Thyroid gland (tissue), 4 donors: ENCODE measurements at places on chromosomes 7 and 10. TPM values are rescaled to one million over a fixed set of nuclear protein-coding genes. Genes with fewer than 3 reads are reported as not detected.

Gene FAM237B
- not detected for total RNA-seq

Gene ABCB1
- total RNA-seq, result 5.5 TPM

Gene GRM3
- not detected for total RNA-seq

Gene FKBP6
- total RNA-seq, result not detected

Gene UMAD1
- total RNA-seq, result 42.9 TPM

Gene AZGP1
- 1.6 TPM for total RNA-seq

DNA sequence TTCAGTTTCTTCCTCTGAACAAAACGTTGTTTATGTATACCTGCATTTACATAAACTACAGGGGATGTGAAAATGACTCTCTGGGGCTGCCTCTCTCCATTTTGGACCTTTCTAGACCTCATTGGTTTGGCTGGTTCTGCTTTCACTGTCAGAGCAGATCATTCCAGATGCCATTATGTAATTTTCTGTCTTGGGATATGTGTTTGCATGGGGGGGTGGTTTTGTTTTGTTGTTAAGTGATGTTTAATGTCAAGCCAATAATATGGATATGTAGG is 172.4 kb downstream of the LRRC4 start:
- no peaks in the 10 kb centered on the region for H3K27me3 ChIP-seq
- no peak overlapping the region for H3K4me3 ChIP-seq
- H3K36me3 ChIP-seq, result no peaks in the 10 kb centered on the region
- H3K27ac ChIP-seq, result no peak overlapping the region
- DNase-seq, result no peak

- no peaks in the 10 kb centered on the region for H3K27me3 ChIP-seq
- DNase-seq, result no peak
- peaks cover 19% of the 10 kb centered on the region for H3K4me1 ChIP-seq
- no peaks in the 10 kb centered on the region for H3K36me3 ChIP-seq
- H3K27ac ChIP-seq, result no peak overlapping the region
Observed at GRCh38 chr10:113978802-113979201, 64.9 kb upstream of the ADRB1 start.

GRCh38 chr7:23014681-23015080 is 751 bp upstream of the HYCC1 start:
- no peak overlapping the region for H3K27ac ChIP-seq
- H3K36me3 ChIP-seq, result no peaks in the 10 kb centered on the region
- no peak for DNase-seq
- no peaks in the 10 kb centered on the region for H3K27me3 ChIP-seq
- H3K4me1 ChIP-seq, result peaks cover 6% of the 10 kb centered on the region

DNA sequence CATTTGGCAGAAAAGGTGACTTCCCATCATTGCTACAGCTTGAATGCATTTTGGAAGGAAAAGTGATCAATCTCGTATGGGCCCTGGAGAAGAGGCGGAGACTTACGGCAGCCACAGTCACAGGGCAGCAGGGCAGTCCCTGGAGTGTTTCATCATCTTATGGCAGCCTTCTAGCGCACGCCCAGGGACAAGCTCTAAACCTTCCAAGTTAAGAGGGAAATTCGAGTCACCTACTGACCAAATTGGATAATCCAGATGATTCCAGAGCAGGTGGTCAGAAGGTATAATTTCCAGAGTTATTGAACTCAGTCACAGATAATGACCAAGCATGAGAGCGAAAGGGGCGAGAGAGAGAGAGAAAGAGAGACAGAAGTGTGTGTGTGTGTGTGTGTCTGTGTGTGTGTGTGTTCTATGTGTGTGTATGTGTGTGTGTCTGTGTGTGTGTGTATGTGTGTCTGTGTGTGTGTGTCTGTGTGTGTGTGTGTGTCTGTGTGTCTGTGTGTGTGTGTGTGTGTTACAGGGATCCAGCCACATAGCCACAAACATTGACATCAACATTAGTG is 123.7 kb upstream of the ADAM12 start:
- no peaks in the 10 kb centered on the region for H3K27me3 ChIP-seq
- no peak for DNase-seq
- no peak overlapping the region for H3K4me3 ChIP-seq
- H3K4me1 ChIP-seq, result no peaks in the 10 kb centered on the region
- no peaks in the 10 kb centered on the region for H3K36me3 ChIP-seq

DNA sequence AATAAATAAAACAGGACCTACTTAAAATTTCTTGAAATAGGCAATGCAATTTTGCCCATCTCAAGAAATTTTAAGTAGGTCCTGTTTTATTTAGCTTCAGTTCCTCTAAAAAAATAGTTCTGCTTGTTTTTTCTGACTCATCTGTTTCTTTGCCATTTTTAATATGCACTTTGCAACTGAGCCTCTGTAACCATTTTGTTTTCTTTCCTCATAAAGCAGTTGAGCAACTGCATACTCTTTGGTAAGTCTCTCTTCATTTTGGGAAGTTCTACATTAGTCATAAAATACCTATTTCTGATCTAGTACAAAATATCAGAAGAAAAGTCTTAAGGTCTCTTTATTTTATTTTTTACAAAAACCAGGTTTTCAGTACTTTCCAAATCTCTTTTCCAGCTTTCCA is 18.0 kb downstream of the TAS2R40 start:
- no peak overlapping the region for H3K4me3 ChIP-seq
- DNase-seq, result no peak
- no peaks in the 10 kb centered on the region for H3K27me3 ChIP-seq
- H3K4me1 ChIP-seq, result no peaks in the 10 kb centered on the region
- no peaks in the 10 kb centered on the region for H3K36me3 ChIP-seq

DNA sequence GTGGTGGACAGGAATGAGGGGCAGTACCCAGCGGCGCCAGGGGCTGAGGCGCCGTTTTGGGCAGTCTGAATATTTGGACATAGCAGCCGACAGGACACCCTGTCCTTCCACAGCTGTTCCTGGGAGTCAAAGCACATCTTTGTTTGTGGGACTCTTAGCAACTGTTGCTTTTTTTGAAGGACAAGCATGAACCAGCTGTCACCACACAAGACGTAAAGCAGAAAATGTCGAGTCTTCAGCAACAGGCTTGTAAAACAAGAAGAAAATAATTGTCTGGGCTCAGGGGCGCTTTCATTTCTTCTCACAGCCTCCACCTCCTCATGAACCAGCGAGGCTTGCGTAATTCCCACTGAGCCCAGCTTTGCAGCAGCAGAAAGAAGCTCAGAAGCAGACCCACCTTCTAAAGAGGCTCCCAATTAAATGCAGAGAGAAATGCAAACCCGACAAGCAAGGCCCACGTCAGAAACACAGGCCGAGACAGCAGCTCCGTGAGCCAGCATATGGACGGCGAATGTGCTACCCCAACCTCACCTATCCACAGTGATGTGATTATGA is 68.9 kb upstream of the DNAAF5 start:
- no peak overlapping the region for H3K27ac ChIP-seq
- H3K36me3 ChIP-seq, result no peaks in the 10 kb centered on the region
- DNase-seq, result no peak

- no peak overlapping the region for H3K27ac ChIP-seq
- H3K4me1 ChIP-seq, result peaks cover 20% of the 10 kb centered on the region
- no peak overlapping the region for H3K4me3 ChIP-seq
- no peaks in the 10 kb centered on the region for H3K27me3 ChIP-seq
- no peaks in the 10 kb centered on the region for H3K36me3 ChIP-seq
- no peak for DNase-seq
Observed at GRCh38 chr7:75631711-75632110, 107.0 kb downstream of the HIP1 start.

- DNase-seq, result no peak
- no peaks in the 10 kb centered on the region for H3K36me3 ChIP-seq
- H3K4me3 ChIP-seq, result no peak within 1 kb of the TSS
Observed at GRCh38 chr10:122560279-122560804, at the start of gene DMBT1. Gene DMBT1 (plus strand): TSS chr10:122560754. CDS start chr10:122560771, 17 bp downstream.

- no peaks in the 10 kb centered on the region for H3K27me3 ChIP-seq
- H3K4me3 ChIP-seq, result no peak overlapping the region
- H3K4me1 ChIP-seq, result no peaks in the 10 kb centered on the region
- no peak for DNase-seq
- no peak overlapping the region for H3K27ac ChIP-seq
Observed at GRCh38 chr10:19043431-19043830, 5.2 kb upstream of the MALRD1 start.
